Activated CD4-positive, alpha-beta T cell treated with anti-CD3 and anti-CD28 coated beads, Interleukin-2, amount 10 ng/mL, durations not matched to agents 7 days and 5 days (primary cell): ENCODE measurements at places on chromosomes 16 and 17.

GRCh38 chr17:79996291-79996690 is 39.4 kb downstream of the TBC1D16 start:
- no peak for DNase-seq

DNA sequence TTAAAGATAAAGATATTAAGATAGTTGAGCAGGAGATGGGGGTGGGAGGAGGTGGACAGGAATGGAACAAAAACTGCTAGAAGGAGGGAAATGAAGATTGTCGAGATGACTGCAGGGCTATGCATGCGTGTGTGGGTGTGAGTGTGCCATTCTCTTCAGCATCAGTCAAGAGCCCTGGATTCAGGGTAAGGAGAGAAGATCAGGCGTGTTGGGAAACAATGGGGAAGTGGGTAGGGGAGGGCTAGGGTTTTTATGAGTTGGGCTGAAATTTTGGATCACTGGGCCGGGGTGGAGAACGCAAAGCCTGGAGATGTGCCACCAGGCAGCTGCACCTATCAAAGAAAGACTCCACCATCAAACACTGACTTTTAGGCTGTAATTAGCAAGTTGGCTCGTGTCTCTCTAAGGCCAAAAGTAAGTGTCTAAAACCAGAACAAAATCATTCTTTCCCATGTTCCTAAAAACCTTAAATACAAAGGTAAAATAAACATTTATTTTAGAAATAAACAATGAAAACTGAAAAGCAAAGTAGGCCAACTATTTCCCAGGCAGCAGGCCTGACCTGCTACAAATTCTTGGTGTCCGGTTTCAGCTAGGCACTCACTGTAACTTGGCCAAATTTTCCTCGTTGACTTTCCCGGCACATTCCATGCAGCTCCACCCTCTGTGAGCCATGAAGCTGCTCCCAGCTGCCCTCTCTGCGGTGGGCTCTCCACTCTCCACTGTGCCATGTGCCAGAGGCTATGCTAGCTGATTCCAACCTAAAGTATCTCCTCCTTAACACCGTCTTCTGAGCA is 4.2 kb downstream of the CDRT4 start:
- DNase-seq = no peak

DNA sequence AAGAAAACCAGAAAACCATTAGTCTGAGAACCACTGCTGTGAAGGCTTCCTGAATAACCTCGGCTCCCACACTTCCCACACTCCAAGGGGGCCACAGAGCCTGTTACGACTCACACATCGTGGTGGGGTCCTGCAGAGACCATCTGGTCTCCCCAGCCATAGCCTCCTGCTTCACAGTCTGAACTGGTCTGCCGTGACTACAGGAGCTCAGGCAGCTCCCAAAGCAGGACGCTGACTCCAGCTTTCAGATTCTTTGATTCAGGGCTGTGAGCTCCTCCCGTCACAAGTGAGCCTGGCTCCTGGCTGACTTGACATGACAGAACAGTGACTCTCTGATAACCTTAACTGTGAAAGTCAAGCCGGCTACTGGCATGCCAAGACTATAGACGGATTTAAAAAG is 37.8 kb downstream of the CYB5D2 start:
- DNase-seq = no peak

DNA sequence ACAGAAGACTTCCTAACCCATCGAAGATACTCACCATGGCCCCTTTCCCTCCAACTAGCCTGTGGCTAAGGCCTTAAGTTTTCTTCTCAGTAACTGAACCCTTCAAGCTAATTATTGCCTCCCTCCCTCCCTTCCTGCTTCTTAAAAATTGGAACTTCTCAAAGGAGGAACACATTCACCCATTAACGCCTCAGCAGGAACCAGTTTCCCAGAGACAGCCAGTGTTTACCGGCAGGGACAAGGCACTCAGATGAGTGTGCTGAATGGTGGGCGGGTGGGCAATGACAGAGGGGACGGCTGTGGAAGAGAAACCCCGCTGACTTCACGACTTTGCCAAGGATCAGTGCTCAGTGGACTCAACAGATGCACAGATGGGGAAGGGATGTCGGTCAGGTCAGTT is 20.3 kb downstream of the PITPNA start:
- DNase-seq = no peak

GRCh38 chr17:36183001-36183971 is 6.8 kb upstream of the TBC1D3B start:
- DNase-seq = no peak
